ENCODE measurements at places on chromosomes 5 and 9.

DNA sequence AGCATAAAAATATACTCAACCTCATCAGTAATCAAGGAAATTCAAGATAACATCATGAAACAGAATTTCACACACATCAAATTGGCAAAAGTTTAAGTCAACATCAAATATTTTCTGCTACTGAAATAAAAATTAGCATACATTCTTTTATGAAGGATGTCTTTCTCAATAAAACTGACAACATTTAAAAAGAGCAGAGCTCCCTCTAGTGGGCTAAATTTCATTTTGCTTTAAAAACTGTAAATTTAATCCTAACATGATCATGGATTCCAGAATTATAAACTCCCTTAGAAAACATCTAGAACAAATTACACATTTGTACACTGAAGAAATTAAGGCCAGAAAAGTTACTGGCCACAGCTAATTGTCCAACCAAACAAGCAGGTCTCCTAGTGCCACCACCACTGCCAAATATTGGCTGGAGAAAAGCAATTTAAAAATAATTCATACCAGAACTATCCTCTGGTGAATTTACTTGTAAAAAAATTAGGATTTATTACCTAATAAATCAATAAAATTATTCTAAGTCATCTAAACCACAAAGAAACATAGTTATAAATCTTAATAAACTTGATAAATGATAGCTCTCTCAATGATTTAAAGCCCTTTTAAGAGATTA is 31.2 kb downstream of the DEPDC1B start:
- peak; percentile 45 for DNase-seq

DNA sequence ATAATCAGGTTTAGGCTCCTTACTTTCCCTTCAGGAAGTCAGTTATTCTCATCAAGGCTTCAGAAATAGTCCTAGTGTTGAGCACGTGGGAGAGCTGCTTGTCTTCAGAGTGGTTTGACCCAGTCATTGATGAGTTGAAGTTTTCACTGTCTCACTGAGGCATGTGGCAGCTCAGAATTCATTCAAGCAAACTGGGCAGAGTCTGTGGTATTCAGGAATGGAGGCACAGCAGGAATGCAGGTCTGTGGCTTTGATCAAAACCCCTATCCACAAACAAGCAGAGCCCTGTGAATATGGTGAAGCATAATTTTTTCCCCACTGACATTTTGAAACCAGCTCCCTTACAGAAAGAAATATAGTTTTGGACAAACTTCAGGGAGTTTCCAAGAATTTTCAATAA is 207.3 kb downstream of the CD180 start:
- DNase-seq, result peak; percentile 28

- no peak for DNase-seq
Observed at GRCh38 chr5:90642706-90643229, 84.2 kb downstream of the ADGRV1 start.

- no peak for DNase-seq
Observed at GRCh38 chr9:116103976-116104820, 49.4 kb upstream of the PAPPA start.

GRCh38 chr5:6471252-6471651 is 22.6 kb downstream of the UBE2QL1 start:
- no peak for DNase-seq

DNA sequence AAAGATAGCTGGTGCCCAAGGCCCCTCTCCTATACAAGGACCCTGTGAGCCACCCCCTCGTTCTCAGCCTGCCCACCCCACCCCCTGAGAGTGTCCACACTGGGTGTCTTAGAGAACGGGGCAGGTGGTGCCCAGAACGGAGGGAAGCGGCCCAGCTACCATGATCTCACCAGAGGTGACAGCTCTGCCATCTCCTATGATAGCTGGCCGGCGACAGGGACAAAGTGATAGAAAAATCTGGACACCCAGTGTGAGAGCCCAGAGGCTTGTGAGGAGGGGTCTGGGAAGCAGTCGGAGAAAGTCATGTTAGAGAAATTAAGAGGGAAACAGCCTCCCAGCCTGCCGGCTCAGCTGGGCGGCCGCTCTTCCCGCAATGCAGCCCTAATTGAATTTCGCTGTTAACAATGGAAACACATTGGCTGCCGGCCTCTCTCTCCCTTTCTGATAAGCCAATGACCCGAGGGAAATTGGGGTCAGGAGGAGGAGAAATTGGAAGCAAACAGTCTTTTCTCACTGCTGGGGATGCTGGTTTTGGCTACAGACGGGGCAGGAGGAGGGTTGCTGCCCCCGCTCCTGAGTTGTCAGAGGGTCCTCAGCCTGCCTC is 32.3 kb downstream of the HK3 start:
- no peak for DNase-seq

- DNase-seq, result no peak
Observed at GRCh38 chr9:131809941-131810344, 70.1 kb upstream of the RAPGEF1 start.

- no peak for DNase-seq
Observed at GRCh38 chr5:136141561-136141960, 8.9 kb downstream of the SMAD5 start.

DNA sequence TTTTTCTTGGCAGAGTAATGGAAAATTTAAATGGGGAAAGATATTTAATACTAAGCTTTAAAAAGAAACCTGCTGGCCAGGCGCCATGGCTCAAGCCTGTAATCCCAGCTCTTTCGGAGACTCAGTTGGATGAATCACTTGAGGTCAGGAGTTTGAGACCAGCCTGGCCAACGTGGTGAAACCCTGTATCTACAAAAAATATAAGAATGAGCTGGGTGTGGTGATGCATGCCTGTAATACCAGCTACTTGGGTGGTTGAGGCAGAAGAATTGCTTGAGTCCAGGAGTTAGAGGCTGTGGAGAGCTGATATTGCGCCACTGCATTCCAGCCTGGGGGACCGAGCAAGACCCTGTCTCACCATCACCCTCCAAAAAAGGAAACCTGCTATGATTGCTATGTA is 32.8 kb downstream of the TUT7 start:
- DNase-seq, result peak; percentile 33

- peak; percentile 85 for DNase-seq
Observed at GRCh38 chr5:136032564-136032963, 3.8 kb downstream of the TGFBI start.

- DNase-seq, result no peak
Observed at GRCh38 chr9:37751186-37751585, 2.4 kb upstream of the TRMT10B start.

GRCh38 chr5:135371622-135372232 is 27.3 kb downstream of the MACROH2A1 start:
- no peak for DNase-seq

- DNase-seq, result no peak
Observed at GRCh38 chr9:134617246-134617645, 24.4 kb upstream of the COL5A1 start.

- DNase-seq, result no peak
Observed at GRCh38 chr5:72812488-72812887, 4.0 kb upstream of the TNPO1 start.

- DNase-seq, result no peak
Observed at GRCh38 chr5:135192351-135192750, 158.3 kb upstream of the PITX1 start.

GRCh38 chr5:168991311-168991710 is 309.6 kb downstream of the SLIT3 start:
- no peak for DNase-seq

- no peak for DNase-seq
Observed at GRCh38 chr9:99349870-99350269, 127.8 kb downstream of the SEC61B start.

DNA sequence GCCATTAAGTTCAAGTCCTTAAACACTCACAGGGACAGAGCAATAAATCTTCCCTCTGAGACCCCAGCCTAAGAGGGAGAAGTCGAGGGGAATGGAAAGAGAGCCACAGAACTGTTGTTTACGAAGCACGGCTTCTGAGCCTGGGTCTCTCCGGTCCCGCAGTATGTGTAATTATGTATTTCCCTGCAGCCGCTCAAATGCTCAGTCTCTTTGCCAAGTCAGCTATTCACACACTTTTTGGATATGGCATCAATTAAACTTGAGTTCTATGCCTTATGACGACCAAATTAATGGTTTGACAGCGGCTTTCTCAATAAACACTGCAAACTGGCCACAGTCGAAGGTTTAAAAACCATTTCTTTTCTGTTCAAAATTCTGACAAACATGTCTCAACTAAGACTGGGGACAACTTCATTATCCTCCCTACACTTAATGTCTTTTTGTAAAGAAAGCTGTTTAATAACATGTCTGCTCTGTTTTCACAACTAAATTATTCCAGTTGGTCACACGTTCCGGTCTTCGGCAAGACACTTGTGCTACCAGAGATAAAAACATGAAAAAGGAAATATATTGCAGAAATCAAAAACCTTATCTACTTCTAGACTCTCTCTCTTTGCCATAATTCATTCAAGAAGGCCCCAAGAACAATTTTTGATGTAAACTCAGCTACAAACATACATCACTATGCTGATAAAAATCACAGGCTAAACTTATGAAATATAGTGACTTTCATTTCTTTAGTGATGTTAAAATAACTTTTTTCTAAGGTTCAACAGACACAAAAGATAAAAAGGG is 203.2 kb downstream of the GAPVD1 start:
- DNase-seq, result peak; percentile 34

- DNase-seq, result no peak
Observed at GRCh38 chr5:180135967-180136629, 64.5 kb upstream of the RNF130 start.

GRCh38 chr5:170533383-170533782 is 29.6 kb downstream of the KCNIP1 start:
- no peak for DNase-seq

GRCh38 chr9:34983209-34983608 is 6.3 kb upstream of the DNAJB5 start:
- no peak for DNase-seq

DNA sequence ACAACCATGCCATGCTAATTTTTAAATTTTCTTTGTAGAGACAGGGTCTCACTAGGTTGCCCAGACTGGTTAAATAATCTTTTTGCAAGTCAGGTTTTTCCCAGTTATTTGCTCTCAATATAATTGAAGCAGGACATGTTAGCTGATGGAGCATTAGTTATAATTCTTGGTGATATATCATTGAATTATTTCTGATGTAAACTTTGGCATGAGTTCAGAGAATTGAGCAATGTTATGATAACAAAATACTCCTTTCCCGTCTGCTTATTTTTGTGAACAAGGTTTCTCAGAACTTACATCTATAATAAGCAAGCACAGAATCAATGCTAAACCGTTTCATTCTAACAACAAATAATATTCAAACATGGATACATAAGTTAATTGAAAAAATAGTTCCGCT is 37.8 kb downstream of the BHMT start:
- no peak for DNase-seq

DNA sequence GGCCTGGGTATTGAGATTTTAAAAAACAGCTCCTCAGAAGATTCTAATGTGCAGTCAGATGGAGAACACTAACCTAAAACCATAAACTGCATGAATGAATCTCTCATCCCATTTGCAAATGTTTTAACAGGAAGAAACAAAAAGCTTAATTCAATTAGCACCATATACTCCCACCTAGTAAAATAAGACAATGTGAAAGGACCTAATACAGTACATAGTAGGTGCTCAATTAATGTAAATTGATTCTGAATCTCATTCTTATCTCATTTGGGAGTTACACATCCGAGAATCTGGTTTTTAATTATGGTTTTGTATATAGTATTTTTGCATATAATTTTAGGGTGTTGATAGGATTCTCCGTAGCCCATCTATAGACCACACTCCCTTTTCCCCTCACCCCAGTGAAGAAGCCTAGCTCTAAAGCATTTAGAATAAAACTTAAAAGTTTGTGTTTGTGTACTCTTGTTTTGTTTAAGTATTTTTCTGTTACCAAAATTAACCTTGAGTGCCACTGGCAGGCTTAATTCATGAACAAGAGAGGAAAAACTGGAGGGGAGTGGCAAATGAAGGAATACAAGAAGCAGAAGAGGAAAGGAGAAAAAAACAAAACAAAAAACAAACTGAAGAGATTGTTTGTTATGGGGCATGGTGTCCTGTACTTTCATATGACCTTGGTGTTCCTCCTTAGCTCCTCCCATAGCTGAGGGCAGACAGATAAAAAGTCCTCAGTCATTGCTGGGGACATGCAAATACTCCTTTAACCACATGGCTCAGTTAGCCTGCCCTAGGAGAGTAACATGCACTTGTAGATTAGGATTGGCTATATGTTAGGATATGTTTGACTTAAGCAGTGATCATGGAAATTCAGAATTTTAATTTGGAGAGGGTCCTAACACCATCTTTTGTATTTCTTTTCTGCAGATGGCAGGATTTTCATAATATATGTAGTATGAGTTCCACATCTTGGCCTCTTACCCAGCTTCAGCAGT is 1.2 kb downstream of the RNF14 start:
- DNase-seq, result peak; percentile 66

DNA sequence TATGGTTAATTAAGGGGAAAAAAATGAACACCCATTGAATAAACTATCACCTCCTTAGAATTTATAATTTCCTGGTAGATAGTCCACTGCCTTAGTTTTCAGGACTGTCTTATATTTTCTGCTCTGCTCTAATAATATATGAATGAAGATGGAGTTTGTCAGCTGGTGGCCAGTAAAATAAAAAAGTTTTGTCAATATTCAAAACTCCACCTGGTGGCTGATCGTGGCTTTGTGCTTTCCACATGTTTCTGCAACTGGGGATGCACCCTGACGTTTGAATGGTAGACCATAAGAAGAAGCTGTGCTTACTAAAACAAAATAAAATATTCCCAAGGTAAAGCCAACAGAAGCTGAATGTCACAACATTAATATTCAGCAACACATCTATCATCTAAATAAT is 286.6 kb upstream of the IZUMO3 start:
- DNase-seq, result no peak

DNA sequence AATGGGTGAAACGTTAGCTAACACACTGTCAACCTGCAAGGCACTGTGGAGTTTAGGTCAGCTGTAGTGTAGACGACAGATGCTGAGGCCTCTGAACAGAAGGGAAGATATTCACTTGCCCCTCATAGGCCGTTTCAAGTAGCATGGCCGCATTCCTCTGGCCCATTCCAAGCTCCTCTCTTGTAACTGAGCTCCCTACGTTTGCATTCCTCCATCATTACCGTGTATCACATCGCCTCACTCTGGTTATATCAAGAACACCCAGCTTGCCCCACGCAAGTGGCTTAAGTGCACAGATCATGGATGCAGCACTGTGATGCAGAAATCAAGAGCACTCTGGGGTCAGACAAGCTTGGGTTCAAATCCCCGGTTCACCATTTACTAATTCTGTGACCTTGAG is 43.3 kb downstream of the PRELID2 start:
- DNase-seq, result no peak

GRCh38 chr9:88326015-88326414 is 62.2 kb upstream of the SPIN1 start:
- no peak for DNase-seq
